ENCODE measurements at places on chromosomes 7 and 10.

- DNase-seq: no peak
Measured at GRCh38 chr7:27784399-27785053, 44.6 kb downstream of the TAX1BP1 start.

GRCh38 chr10:116694243-116694926, 48.0 kb downstream of the HSPA12A start:
- DNase-seq: no peak

DNA sequence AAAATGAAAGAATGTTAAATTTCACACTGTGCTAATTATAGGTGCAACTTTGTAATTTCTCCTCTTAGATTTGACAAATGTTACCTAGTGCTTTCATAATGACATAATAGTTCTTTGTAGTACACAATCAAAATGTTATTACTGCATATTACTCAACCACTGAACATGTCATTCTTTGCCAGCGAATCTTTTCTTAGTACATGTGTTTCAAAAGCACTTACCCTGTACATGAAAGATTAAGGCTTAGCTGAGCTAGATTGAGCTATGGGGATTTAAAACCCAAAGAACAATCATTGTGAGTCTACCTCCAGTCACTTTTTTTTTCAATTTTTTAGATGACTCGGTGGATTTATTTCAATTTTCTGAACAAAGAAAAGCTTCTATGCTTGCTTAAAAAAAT, 123.5 kb upstream of the FERD3L start:
- no peak for DNase-seq

GRCh38 chr10:104424719-104425118, 71.1 kb downstream of the CFAP58 start:
- DNase-seq: no peak

DNA sequence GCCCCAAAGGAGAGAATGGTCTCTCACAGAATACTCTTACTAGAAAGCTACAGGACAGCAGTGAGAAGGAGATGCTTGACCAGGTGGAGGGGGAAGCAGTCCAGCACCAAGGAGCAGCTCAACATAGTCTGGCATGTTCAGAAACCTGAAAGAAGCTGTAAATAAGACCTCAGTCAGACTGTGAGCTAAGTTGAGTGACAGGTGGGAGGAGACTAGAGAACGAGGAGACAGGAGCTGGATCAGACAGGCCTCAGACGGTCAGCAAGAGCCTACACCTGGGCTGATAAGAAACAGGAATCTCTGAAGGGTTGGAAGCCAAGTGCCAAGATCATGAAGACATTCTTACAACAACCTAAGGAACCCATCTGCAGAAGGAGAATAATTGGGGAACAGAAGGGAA, 54.5 kb downstream of the ELMO1 start:
- no peak for DNase-seq

- no peak for DNase-seq
Measured at GRCh38 chr7:106092204-106092603, 19.9 kb downstream of the SYPL1 start.

- no peak for DNase-seq
Measured at GRCh38 chr7:123724817-123725253, 24.0 kb downstream of the WASL start.

GRCh38 chr10:71396711-71397295, at the start of gene CDH23:
Gene CDH23, plus strand, starts transcription at chr10:71396920. Its CDS starts 42,912 bp downstream, at chr10:71439832.
- DNase-seq: no peak

- no peak for DNase-seq
Measured at GRCh38 chr7:116633131-116633988, 38.6 kb upstream of the MET start.

- peak; percentile 20 for DNase-seq
Measured at GRCh38 chr7:25567430-25567829, 339.1 kb upstream of the NPVF start.
